Hindlimb muscle (tissue), 1 donor: ENCODE measurements at places on chromosomes 2 and 18. TPM values are rescaled to one million over a fixed set of nuclear protein-coding genes. Genes with fewer than 3 reads are reported as not detected.

Gene RNF149
- polyA plus RNA-seq: 34.8 TPM

Gene TCF23
- polyA plus RNA-seq: 0.17 TPM

Gene SUPT7L
- 33.8 TPM for polyA plus RNA-seq

Gene ELMOD3
- polyA plus RNA-seq: 17.5 TPM

- no peak for DNase-seq
Observed at GRCh38 chr2:10814571-10815331, 2.2 kb upstream of the PDIA6 start.

GRCh38 chr2:73759285-73759764 is 20.6 kb downstream of the DUSP11 start:
- no peak for DNase-seq

- no peak for DNase-seq
Observed at GRCh38 chr2:96955762-96956161, 30.6 kb downstream of the FAM178B start.

- no peak for DNase-seq
Observed at GRCh38 chr18:79571211-79572092, 108.2 kb upstream of the CTDP1 start.

DNA sequence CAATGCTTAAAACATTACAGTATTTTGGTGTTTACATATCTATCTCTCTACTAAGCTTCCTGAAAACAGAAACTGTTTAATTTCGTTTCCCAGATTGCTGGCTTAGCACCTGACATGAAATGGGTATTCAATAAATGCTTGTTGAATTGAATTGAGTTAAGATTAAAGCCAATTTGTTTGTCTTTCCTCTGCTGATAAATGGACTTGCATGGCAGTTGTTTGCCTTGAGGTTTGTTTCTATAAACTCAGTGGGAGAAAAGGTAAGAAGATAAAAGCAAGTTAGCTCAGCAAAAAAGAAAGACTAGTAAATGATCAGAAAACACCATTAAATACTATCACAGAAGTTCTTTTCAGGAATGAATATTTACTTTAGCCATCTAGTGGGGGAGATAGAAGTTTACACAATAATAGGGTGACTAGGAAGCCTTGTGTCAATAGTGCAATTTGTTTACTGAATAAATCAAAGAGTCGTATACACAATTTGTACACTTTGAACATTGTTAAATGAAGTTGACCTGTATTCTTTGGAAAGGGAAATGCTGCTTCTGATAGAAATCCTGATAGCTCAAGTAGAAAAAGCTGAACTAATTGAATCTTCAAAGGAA is 754.5 kb upstream of the FAM98A start:
- DNase-seq: no peak
